Femur (tissue), 1 donor: ENCODE measurements at places on chromosomes 1 and 21.

DNA sequence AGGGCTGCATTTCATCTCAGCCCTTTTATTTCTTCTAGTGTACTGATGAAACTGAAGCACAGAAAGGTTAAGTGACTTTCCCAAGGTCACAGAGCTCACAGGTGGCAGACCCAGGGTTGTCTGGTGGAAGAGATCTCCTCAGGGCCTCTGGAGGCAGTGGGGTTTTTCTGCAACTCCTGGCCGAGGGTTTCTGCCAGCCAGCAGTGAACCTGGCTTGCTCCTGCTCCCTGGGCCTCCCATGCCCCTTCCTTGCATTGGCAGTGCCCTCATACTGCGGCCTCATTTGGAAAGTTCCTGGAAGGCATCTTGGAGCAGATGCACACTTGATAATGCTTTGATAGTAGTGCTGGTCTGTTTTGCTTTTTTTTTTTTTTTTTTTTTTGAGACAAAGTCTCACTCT, 7.7 kb downstream of the GALNT2 start:
- DNase-seq, result peak; percentile 7

- DNase-seq, result peak; percentile 56
These were observed 64.1 kb downstream of the PLEKHA6 start for GRCh38 chr1:204295671-204296070.

- DNase-seq, result peak; percentile 69
These were observed 92.4 kb downstream of the KCNJ15 start for GRCh38 chr21:38349111-38349746.

DNA sequence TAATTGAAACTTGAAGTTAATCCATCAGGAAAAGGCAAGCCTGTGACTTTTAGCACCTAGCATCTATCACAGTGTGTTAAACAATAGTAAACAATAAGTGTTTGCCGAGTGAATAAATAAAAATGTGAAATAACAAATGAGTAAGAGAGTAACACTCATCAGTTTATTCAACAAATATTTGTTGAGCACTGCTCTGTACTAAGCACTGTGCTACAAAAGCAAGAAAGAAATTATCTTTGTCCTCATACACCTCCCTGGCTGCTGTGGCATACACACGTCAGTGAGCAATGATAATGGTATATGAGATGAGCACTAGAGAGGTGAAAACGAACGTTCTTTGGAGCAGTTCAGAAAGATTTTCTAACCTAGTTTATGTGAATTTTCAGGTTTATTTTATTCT, 295.0 kb upstream of the LRRC7 start:
- DNase-seq, result no peak

DNA sequence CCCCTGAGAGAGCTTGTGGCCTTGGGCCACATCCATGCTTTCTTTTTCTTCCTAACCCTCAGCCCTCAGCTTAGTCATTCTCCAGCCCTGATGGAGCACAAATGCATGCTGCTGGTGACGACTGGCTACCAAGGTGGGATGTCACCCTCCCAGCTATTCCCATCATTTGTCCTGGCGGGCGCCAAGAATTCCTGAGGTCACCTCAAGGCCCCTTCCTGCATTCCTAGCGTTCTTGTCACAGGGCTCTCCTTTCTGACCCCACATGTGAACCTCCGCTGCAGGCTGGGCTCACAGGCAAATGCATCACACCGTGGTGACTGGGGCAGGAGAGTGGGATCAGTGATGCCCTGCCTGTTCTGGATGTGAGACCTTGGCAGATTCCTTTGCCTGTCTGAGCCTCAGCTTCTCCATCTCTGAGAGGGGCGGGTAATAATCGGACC, 53.4 kb upstream of the IFFO2 start:
- no peak for DNase-seq

GRCh38 chr1:221939607-221940006, 197.7 kb upstream of the DUSP10 start:
- peak; percentile 53 for DNase-seq

GRCh38 chr1:94819945-94820746, at the start of gene SLC44A3:
SLC44A3 (plus strand) TSS chr1:94820357; CDS start chr1:94820452, 95 bp downstream.
- peak; percentile 81 for DNase-seq

DNA sequence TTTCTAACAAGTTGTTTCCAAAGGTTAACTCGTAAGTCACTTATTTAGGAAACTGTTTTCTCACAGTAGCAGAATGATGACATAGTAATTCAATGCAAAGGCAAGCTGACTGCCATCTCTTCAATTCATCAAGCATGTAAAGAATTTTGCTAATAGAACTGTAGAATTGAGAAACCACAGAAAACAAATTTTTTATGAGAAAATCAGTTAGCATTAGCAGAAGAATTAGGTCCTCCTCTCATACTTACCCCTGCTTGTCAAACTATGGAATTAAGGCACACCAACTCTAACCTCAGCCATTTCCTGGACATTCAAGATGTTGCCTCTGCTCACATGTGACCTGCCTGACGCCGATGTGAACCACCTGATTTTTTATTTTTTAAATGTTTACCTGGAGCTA, 115.2 kb downstream of the LRRC40 start:
- DNase-seq, result no peak

GRCh38 chr1:234322979-234323378, 50.3 kb upstream of the COA6 start:
- DNase-seq, result no peak

GRCh38 chr1:183180218-183180617, 5.8 kb upstream of the LAMC2 start:
- DNase-seq, result peak; percentile 81

DNA sequence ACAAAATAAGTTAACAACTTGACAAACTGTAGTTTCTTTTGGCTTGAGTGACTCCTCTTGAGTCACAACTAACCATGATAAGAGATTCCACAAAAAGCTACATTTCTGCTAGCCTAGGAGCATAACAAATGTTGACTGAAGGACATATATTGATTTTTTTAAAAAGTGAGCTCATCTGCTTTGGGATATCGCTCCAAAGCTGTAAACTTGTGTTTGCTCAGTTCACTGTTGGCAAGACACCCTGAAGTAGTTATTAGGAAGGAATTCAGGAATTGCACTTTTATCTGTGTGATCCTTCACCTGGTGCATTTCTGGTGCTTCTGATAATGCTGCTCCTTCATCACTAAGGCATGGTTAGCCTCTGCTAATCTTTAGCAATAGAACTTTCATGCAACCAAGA, 23.7 kb downstream of the RWDD3 start:
- DNase-seq, result no peak

DNA sequence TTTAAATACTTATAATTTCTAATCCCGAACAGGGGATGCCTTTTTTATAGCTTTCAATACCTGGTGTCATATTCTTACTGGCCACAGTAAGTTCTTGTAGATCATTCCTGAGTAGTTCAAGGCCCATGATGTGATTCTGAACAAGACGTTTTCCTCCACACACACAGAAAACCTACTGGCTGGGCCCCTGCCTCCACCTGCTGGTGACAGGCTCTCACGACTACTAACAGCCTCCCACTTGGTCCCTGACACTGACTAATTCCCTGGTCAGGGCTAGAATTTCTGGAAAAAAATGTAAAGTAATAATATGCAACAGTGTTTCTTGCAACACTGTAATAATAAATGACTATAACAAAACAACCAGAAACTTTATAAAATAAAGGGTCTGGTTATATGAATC, 50.4 kb upstream of the RIPK4 start:
- peak; percentile 66 for DNase-seq

GRCh38 chr1:150566589-150567340, 12.6 kb downstream of the MCL1 start:
- no peak for DNase-seq

DNA sequence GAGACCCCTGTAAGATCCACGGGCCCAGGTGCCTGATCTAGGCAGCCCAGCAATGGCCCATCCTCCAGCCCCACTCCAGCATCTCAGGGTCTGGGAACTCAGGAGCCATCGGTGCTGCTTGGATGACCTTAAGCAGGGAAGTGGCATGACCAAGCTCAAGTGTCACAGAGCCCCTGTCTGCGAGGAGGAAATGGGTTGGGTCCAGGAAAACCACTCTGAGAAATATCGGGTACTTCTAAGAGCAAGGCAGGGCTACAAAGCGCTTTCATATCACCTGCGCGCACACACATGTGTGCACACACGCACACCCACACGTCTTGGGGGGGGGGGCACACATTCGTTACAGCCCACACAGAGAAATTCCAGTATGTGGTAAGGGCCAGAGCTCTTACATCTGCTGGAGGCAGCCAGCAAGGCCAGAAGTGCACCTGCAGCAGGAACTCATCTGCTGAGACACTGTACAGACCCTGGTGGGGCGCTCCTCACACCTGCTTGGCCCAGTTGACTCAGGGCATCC, 32.6 kb upstream of the SPOCD1 start:
- no peak for DNase-seq

- no peak for DNase-seq
These were observed 54.3 kb upstream of the GOLT1A start for GRCh38 chr1:204268101-204268500.

DNA sequence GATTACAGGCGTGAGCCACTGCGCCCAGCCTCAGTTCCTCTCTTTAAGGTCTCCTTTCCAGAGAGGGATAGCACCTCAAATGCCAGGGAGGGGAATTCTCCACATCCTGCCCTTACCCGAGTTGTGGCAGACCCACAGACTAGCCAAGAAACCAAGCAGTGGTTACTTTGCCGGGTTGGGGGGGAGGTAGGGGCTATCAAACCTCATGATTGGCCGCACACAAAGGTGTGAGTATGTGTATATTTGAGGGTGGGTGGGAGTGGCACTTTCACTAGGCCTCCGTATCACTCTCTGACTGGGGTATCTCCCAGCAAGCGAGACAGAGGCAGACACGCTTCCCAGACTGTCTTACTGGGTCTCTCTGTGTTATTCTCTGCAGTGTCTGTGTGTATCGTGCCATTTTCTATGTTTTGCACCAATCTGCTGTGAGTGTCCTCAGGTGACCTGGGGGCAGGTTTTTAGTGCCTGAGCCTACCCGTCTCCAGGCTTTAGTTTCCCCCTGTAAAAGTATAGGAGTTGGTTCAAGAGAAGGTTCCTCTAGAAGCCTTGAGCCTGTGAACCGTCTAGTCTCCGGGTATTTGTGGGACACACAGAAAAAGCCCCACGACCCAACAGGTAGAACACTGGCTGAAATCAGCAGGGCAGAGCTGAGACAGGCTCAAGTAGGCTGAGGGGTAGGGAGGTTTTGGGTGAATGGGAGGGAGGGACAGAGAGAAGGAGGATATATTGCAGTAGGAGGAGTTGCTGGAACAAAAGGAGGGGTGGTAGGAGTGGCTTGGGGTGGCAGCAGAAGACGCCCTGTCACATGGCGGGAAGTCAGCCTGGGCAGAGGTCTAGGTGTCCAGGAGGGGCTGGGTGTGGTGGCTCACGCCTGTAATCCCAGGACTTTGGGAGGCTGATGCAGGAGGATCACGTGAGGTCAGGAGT, 10.3 kb downstream of the LMNA start:
- DNase-seq, result peak; percentile 65

GRCh38 chr21:28776251-28776650, 216.4 kb downstream of the LTN1 start:
- DNase-seq, result no peak

DNA sequence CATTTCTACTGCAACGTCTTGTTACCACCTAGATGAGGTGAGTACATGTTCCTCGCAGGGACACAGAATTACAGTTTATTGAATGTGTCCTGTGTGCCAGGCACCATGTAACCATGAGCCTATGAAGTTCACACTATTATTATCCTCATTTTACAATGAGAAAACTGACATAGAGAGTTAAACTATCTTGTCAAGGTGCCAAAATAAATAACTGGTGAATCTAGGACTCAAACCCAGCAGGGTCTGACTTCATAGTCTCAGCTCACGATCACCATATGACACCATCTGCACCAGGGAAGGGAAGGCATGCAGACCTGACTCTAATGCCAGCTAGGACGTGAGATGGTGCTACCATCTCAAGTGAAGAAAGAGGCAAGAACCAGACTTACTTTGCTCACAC, 2.4 kb downstream of the SELE start:
- no peak for DNase-seq

DNA sequence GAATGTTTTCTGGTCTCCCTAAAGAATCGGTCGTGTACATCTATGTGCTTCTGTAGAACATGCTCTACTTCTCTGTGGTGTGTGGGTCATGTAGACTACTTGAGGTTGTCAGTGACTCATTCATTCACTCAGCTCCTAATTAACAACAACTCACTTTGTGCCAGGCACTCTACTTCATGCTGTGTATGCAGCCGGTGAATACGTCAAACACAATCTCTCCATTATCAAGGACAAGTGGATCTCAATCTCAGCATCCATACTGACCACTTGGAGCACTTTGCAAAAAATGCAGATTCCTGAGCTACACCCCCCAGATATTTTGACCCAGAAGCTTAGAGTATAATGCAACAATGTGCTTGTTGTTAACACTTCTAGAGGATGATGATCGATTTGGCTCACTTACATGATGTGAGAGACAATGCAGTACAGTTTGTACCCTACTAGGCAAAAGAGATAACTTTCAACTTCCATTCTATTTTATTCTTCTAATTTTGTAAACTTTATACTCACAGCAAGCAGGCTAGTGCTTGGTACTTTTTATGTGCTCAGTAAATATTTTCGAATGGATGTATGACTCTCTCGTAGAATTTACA, 508.6 kb upstream of the ADAMTS5 start:
- DNase-seq, result no peak

GRCh38 chr1:185432948-185433347, 115.9 kb upstream of the IVNS1ABP start:
- DNase-seq, result no peak

GRCh38 chr1:195005338-195005737, 1602.9 kb downstream of the KCNT2 start:
- no peak for DNase-seq
